ENCODE measurements at places on chromosomes 16 and 17.

DNA sequence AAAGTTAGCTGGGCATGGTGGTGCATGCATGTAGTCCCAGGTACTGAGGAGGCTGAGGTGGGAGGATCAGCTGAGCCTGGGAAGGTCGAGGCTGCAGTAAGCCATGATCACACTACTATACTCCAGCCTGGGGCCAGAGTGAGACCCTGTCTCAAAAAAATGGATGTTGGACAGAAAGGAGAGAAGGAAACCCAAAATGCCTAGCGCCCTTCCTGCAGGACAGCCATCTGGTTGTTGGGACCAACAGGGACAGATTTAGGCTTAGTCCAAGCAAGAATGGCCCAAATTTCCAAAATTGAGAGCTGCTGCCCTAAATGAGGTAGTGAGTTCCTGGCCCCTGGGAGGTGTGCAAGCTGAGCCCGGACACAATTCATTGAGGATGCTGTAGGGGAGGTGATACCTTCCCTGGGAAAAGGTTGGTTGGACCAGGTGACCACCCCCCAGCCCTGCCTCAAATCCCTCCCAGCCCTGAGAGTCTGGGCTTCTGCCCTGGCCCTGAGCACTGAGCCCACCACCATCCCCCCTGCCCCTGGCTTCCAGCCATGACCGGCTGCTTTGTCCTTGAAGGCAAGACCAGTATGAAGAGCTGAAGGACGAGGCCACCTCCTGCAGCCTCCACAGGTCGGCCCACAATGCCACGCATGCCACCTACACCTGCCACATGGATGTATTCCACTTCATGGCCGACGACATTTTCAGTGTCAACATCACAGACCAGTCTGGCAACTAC lies 35.1 kb downstream of the IL21R start:
- DNase-seq, result no peak

GRCh38 chr17:42502926-42503325 lies 33.1 kb upstream of the NAGLU start:
- no peak for DNase-seq

DNA sequence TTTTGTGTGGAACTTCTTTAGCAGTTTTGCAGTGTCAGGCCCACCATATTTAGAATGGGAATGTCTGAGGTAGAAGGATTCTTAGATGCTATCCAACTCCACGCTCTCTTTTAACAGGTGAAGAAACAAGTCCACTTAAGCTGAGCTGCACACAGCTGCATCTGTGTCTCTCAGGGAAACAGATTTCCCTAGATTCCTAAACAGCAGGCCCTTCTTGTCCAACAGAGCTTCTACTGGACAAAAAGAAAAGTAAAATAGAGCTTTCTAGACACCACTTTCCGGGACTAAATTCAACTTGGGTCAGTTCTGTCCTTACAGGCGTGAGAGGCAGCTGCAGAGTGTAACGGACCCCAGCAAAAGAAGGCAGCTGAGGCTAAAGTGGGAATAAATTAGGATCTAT lies 51.7 kb downstream of the SNX11 start:
- no peak for DNase-seq

- no peak for DNase-seq
These were observed 25.3 kb downstream of the BFAR start for GRCh38 chr16:14658063-14658462.

- no peak for DNase-seq
These were observed 285.4 kb downstream of the SHISA9 start for GRCh38 chr16:13186813-13187212.

DNA sequence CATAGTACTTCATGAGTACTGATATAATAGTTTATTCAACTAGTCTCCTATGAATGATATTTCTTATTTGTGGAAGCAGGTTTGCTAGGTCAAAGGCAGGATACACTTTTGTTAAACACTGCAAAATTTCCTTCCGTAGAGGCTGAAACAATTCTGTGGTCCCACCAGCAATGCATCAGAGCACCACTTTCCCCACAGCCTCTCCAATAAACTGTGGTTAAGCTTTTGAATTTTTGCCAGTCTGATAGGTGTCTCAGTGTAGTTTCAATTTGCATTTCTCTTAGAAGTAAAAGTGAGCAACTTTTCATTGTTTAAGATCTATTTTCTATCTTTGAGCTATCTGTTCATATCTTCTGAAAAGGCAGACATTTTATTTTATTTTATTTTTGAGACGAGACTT lies 36.4 kb upstream of the CORO6 start:
- no peak for DNase-seq

GRCh38 chr16:495127-495748 lies 32.3 kb upstream of the CAPN15 start:
- DNase-seq, result no peak

- no peak for DNase-seq
These were observed 5.3 kb upstream of the EPN3 start for GRCh38 chr17:50527155-50527762.

DNA sequence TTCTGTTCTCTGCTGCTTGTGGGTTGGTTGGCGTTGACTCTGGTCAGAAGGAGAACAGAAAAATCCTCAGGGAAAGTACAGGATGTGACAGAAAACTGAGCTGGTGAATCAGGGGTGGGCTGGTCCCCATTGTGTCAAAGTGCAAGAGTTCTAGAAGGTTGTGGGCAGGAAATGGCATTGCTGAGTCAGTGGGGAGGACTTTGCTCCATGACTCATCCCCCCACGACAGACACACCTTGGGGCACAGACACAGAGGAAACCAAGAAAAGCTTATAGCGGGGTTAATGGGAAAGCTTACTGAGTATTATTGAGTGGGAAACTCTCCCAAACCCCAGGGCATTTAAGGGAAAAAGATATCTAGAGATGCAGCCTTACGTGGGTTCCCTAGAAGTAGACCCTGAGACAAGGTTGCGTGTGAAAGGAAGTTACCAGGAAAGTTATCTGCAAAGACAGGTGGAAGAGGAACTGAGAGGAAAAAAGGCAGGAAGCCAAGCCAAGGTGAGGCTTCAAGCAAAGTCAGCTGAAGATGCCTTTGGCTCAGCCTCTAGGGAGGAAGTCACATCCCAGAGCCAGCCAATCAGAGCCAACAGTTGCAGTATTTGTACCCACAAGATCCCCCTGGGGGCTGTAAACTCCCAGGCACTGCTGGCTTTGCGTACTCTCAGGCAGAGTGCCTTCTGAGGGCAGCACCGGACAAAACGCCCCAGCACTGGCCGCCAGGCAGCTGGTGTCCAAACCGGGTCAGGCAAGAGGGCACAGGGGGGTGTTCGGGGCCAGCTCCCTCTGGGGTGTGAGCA lies 86.4 kb downstream of the FOXL1 start:
- no peak for DNase-seq

Data from T-helper 17 cell (primary cell).